CD4-positive, alpha-beta T cell treated with Interleukin-4 for 1 hour (primary cell): ENCODE measurements at places on chromosomes 5 and 9.
A peak's percentile ranks its signal among the peaks of the same experiment; 100 is the strongest.

DNA sequence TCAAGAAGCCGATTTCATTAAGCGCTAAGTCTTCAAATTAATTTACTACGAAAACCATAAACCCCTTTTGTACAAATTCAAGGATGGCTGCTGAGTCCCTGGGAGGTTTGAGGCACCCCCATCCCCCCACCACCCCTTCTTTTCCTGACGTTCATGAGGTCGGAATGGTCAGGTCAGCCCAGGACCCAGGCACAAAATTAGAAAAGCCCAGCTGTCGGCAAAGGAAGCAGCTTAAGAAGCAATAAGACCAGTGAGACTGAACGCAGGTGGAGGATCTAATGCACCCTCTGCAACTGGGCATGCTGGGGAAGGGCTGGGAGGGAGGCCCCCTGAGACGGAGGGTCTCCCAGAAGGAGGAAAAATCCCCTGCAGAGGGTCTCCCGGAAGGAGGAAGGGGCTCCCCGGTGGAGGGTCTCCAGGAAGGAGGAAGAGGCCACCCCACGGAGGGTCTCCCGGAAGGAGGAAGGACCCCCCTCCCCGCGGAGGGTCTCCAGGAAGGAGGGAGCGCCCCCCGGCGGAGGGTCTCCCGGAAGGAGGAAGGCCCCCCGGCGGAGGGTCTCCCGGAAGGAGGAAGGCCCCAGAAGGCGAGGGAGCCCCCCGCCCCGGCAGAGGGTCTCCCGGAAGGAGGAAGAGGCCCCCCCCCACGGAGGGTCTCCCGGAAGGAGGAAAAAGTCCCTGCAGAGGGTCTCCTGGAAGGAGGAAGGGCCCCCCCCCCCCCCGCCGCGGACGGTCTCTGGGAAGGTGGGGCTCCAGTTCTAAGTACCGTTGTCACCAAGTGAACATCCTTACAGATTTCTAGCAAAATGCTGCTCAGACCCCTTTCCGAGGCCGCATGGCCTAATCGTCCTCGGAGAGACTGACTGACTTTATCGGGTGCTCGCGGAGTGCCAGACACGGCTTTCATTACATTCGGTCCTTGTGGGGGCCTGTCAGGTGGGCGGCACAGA, 74.4 kb upstream of the FCN1 start:
- DNase-seq = no peak

- no peak for DNase-seq
Measured at GRCh38 chr9:17970277-17970676, 391.4 kb downstream of the SH3GL2 start.

GRCh38 chr9:91035825-91036208, 234.2 kb downstream of the SYK start:
- DNase-seq = no peak

GRCh38 chr5:160357394-160357793, 13.0 kb downstream of the C1QTNF2 start:
- DNase-seq = no peak

DNA sequence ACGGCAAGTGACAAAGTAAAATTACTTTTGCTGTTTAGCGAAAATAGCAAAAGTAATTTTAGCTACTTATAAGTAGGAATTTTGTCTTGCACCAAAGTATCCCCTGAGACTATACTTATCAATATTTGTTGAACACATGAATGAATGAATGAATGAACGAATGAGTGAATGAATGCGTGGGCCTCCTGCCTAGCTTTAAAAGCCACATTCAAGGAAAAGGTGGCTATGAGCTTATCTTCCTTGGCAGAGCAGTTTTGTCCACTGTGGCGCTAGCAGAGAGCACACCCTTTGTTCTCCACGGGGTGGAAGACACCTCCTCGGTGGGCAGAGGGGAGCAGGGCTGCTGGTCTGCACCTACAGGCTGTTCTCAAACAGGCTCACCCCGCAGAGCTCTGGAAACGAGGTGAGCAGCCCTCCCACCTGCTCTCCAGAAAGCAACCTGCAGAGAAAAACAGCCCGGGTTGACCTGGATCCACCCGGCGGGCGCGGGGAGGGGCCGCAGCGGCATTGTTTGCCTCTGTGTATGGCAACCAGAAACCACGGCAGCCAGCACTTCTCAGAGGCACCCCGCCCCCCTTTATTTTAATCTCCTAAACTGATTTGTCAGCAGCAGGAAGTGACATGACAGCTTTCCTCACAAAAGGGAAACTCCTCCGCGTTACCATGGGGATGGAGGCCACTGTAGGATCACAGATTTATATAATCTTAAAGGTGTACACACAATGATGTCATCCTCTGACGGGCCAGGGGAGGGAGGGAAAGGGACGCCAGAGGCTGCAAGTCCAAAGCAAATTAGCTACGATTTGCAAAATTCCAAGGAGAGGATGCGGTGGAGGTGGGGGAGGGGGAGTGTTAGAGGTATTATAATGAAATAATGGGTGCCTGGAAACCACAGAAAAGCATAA, 5.9 kb downstream of the DUSP1 start:
- DNase-seq = peak; percentile 99

DNA sequence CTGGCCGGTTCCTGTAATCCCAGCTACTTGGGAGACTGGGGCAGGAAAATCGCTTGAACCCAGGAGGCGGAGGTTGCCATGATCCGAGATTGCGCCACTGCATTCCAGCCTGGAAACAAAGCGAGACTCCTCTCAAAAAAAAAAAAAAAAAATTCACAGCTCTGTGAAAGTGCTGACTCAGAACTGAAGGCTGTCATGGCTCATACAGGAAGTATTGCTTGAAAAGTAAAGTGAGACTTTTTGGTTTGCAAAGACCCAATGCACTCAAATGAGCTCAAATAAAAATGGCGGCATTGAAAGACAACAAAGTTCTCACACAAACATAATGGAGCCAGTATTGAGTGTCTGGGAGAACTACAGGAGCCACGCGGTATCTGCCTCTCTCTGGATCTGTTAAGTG, 202.1 kb downstream of the FBXL7 start:
- no peak for DNase-seq
